ENCODE measurements at places on chromosomes 7 and 10. TPM values are rescaled to one million over a fixed set of nuclear protein-coding genes. Genes with fewer than 3 reads are reported as not detected.

DNA sequence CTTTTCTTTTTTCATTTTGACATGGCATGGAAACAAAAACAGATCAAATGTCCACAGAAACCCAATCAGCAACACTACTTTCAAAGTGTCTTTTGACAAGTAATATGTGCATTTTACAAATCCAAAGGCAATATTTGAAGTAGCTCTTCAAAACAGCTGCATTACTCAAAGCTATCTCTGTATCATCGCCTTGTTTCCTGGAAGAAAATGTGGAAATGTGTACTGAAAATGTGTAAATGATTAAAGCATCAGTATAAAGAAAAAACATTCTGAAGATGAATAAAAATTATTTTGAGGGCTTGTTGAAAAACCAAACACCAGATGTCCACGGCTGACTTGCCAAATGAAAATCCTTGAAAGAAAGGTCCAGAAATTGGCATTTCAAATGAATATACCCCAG, 16.5 kb upstream of the ITGB8 start:
- DNase-seq, result no peak

- DNase-seq, result no peak
These were observed 1.7 kb downstream of the ZEB1 start for GRCh38 chr10:31320550-31321211.

DNA sequence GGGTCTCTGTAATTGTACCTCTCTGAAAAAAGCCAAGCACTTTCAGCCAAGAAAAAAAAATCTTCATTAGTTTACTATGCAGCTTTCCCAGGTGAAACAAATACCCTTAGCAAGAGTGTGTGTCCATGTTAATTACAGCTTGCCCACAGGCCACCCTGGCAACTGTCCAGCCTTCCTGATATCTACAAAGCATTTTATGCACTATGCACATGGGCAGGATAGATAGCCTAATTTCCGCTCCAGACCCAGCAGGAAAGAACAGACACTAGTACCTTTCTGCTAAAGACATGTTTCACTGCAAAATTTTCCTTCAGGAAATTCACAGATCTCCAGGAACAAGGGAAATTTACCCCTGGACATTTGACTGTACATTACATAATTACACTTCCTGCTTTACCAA, 24.4 kb downstream of the CACNA2D1 start:
- DNase-seq, result no peak

The PSAP gene
- polyA plus RNA-seq, result 450 TPM

The PTN gene
- 44.9 TPM for polyA plus RNA-seq
